Stimulated activated CD4-positive, alpha-beta T cell treated with anti-CD3 and anti-CD28 coated beads, Interleukin-12 subunit alpha, Interleukin-12 subunit beta, amount 100 ng/mL, for 48 hours (primary cell): ENCODE measurements at places on chromosomes 2 and 18.

DNA sequence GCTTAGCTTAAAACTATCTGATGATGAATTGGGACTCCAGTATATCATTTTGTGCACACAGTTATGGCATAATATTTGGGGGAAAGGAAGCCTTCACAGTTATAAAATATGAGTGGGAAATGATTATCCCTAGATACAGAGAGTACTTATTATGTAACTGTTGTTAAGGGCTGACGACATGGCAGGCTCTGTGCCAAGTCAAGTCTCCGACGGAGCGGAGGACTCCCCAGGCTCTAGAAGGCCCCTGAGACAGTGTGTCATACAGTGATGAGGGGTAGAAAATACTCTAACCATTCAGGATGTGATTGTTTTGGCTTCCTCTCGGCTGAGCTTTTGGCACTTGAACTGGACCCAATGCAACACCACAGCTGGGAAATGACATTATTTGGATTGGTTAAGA is 211.8 kb downstream of the SLC8A1 start:
- DNase-seq, result no peak

- DNase-seq, result no peak
Observed at GRCh38 chr2:199370150-199370780, 87.5 kb downstream of the SATB2 start.

- no peak for DNase-seq
Observed at GRCh38 chr18:61198486-61198885, 134.7 kb upstream of the CDH20 start.

DNA sequence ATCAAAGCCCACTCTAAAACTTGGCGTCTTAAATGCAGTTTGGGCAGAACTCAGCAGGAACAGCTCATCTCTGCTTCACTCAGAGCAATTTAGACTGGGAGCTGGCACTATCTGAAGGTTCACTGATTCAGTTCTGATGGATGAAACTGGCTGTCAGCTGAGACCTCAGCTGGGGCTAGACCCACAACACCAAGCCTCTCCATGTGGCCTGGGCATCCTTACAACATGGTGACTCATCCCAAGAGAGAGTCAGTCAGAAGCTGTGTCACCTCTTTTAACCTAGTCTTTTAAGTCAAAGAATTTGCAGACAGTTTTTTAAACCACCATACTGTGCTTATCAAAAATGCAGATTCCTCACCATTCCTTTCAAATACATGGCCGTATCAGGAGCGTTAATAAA is 62.6 kb upstream of the ZNF397 start:
- no peak for DNase-seq

- DNase-seq, result no peak
Observed at GRCh38 chr2:128414351-128414750, 95.7 kb upstream of the HS6ST1 start.

DNA sequence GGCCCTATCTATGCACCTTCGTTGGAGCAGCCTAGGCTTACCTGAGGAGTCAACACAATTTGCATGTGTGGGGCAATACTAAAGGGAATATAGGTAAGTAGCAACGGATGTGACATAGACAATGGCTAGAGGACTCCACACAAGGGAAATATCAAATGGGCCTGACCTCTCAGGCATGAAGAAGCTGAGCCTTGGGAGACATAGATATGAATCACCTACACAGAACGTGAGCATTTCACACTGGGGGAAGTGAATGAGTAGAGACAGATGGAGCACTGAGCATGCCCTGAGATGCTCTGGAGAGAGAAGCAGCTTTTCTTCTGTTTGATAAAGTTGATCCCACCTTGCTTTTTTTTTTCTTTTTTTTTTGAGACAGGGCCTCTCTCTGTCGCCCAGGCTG is 97.9 kb downstream of the ATL2 start:
- DNase-seq, result no peak

- DNase-seq, result no peak
Observed at GRCh38 chr2:45123065-45123464, 113.8 kb upstream of the SIX2 start.

DNA sequence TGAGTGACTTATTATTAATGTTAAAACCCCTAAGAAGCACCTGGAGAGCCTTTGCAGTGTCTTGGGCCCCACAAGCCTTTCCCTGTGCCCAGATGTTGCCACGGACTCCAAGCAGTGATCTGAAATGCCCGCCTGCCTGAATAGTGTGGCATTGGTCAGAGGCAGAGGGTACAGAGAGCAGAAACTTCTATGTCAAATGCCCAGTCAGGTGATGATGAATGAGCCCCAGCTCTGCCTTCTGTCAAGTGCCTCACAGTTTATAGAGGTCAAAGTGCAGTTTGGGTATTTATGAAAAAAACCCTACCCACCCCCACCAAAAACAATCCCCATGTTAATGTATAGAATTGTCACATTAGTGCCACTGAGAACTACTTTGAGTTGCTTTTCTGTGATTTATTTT is 170.0 kb upstream of the SIX3 start:
- no peak for DNase-seq

DNA sequence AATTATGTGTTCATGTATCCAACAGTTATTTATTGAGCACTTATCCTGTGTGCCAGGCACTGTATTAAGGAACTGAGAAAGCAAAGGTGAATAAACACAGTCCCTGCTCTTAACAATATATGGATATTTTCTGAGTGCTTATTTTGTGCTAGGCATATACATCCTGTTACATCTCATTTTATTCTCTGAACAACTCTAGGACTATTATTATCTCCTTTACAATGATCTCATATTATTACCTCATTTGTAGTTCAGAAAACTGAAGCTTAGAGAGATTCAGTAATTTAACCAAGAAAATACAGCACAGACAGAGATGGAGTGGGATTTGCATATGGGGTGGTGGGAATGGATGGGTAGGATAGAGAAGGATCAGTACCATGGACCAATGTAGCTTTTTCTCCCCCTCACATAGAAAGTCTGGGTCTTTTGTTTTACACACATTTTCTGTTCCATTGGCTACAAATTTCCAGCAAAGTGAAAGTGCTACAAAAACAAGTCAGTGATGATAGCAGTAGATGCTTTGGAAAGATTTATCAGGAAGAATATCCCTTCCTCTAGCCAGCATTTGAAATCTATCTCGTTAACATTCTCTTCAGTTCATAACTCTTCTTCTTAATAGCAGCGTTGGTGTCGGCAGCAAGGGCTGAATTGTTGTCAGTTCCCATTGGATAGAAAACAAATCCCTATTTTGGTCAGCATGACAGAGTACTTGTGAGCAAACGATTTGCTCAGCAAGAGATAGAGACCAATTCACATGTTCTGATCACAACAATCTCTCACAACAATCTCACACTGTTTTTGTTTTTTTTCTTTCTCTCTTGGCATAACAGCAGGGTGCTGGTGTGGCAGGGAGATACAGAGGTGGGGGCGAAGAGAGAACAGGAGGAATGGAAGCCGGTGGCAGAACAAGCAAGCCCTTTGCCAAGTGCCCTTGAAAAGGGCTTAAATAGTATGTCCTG is 102.2 kb upstream of the KCTD1 start:
- DNase-seq, result no peak

DNA sequence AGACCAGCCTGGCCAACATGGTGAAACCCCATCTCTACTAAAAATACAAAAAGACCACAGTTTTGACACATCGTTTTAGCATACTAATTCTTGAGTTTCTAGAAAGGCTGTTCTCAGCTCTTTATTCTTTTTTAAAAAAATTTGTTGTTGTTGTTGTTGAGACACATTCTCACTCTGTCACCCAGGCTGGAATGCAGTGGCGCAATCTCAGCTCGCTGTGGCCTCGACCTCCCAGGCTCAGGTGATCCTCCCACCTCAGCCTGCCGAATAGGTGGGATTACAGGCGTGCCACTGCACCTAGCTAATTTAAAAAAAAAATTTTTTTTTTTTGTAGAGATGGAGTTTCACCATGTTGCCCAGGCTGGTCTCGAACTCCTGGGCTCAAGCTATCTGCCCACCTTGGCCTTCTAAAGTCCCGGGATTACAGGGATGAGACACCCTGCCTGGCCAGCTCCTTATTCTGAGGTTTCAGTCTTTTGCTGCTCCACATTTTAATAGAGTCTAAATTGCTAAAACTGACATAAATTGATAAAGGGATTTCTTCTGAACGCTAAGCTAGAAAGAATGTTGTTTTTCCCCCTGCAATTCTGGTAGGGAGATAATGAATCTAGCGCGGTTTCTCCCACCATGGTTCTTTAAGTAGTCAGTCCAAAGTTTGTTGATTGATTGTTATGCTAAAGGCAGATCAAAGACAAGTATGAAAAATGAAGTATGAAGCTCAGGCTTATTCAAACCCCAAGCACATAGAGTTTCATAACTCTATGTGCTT is 32.6 kb upstream of the CABLES1 start:
- DNase-seq, result no peak

GRCh38 chr2:207224791-207225482 is 59.2 kb upstream of the KLF7 start:
- peak; percentile 61 for DNase-seq

- DNase-seq, result no peak
Observed at GRCh38 chr2:60825666-60826065, 55.7 kb upstream of the REL start.

- no peak for DNase-seq
Observed at GRCh38 chr2:47069628-47070154, 85.4 kb downstream of the STPG4 start.

- DNase-seq, result no peak
Observed at GRCh38 chr2:152437276-152438108, 102.5 kb downstream of the FMNL2 start.

GRCh38 chr2:28447943-28448792 is 47.7 kb upstream of the PLB1 start:
- DNase-seq, result no peak

DNA sequence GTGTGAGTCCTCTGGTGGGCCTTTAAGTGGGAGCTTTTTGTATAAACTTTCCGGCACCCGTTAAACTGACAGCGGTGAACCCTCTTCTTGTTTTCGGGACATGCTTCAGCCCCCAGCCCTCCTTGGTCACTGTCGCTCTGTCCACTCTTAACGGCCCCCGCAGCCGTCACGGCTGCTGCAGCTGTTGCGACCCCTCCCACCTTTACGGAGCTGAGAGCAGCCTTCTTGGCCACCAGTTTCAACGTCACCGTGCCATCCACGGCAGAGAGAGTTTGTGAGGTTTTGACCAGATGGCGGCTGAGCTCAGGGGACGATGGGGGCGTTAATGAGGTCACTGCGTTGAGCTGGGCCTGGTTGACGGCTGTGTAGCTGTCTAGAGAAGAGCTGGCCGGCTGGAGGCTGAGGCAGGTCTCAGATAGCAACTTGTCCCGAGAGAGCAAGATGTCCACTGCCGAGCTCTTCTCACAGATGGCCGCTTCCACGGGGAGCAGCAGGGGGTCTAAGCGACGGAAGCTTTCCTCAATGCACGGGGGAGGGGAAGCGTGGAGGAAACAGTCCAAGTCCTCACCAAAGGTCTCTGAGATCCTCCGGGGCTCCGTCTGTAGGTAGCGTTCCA is 41.9 kb downstream of the KLF7 start:
- no peak for DNase-seq

DNA sequence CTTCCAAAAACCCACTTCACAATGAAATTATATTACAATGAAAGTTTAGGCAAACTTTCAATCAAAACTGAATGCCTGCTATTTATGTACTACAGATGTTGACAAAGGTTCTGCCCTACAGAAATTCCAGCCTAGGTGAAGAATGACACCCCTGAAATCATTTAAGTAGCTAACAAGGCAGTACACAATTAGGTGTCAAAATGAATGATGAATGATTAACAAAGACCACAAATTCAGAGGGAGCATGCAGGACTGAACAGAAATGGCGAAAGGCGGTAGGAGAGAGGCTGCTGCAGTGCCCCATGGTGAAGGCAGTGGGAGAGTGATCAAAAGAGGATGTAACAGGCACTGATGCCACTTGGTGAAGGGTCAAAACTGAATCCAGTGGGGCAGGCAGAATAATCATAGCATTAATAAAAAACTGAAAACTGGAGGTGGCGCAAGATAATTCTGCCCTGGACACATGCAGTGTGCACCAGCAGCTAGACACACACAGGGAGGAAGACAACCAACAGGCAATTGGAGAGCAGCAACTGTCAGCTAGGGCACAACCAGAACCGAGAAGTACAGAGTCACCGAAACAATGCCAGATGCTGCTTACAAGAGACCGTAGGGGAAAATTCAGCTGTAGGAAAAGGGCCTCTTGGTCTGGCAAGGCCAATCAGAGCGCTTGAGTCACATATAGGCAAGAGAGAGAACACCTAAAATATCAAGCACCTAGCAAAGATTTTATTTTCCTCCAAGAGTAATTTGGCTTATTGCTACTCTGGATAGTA is 4.5 kb downstream of the TMEM131 start:
- DNase-seq, result no peak
